DMS153 (cell line): ENCODE measurements at places on chromosomes 5 and 9.

DNA sequence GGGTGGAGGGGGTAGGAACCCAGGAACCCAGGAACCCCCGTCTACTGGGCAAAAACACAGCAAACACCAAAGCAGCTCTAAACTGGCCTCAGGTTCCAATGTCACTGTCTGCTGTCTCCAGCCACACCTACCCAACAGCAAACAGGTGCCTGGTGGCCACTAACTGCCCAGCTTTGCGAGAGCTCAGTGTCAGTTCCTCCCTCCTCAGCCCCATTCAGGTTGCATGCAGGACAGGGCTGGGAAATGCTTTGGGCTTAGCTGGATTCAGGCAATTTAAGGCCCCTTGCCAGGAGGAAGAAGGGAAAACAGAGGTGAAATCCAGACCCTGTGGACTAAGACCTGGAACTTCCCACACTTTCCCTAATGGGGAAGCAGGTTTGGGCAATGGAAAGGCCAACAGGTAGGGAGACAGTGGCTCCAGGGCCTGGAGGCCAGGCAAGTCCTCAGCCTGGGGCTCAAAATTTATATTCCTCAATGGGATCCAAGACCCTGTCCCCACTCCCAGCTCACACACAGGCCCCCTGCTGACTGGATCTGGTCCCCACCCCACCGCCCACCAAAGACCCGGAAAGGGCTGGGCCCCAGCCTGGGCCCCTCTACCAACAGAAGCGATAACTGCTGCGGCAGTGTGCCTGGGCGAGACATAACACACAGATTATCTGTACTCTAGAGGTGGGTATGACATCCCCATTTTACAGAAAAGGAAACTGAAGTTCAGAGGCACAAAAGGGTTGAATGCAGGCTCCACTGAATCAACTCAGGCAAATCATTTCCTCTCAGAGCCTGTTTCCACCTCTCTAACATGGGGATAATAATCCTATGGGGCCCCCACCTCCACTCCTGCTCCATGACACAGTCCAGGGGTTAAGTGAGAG lies 3.5 kb downstream of the EEIG1 start:
- DNase-seq = no peak

- no peak for DNase-seq
Measured at GRCh38 chr9:4756420-4756819, 15.4 kb upstream of the AK3 start.

GRCh38 chr5:160036243-160036642 lies 27.3 kb downstream of the TTC1 start:
- no peak for DNase-seq

- no peak for DNase-seq
Measured at GRCh38 chr9:26758655-26759054, 133.9 kb downstream of the CAAP1 start.

GRCh38 chr9:128213746-128214497 lies 10.7 kb downstream of the DNM1 start:
- DNase-seq = no peak

DNA sequence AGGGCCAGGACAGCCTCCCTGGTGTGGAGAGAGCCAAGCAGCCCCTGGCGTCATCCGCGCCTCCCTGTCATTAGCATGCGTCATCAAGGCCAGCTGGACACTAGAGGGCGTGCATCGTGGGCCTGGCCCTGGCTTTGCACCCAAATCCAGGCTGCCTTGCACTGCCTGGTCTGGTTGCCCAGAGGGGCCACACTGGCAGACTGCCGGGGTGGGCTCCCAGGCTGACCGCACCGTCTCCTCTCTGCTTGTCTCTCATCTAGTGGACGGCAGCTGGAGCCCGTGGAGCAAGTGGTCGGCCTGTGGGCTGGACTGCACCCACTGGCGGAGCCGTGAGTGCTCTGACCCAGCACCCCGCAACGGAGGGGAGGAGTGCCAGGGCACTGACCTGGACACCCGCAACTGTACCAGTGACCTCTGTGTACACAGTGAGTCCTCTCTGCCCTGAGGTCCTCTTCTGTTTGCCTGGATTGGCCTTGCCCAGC lies 29.0 kb downstream of the HK3 start:
- no peak for DNase-seq
